Stimulated activated CD4-positive, alpha-beta T cell treated with anti-CD3 and anti-CD28 coated beads, Interleukin-1b, Interleukin-23, amount 100 ng/mL, for 1 hour (primary cell): ENCODE measurements at places on chromosomes 5 and 9.

- DNase-seq = no peak
These were observed 38.9 kb downstream of the ARHGAP26 start for GRCh38 chr5:142808878-142809598.

GRCh38 chr5:116524966-116525365 is 49.7 kb downstream of the SEMA6A start:
- no peak for DNase-seq

GRCh38 chr9:3830291-3830690 is 304.5 kb upstream of the RFX3 start:
- DNase-seq = no peak

DNA sequence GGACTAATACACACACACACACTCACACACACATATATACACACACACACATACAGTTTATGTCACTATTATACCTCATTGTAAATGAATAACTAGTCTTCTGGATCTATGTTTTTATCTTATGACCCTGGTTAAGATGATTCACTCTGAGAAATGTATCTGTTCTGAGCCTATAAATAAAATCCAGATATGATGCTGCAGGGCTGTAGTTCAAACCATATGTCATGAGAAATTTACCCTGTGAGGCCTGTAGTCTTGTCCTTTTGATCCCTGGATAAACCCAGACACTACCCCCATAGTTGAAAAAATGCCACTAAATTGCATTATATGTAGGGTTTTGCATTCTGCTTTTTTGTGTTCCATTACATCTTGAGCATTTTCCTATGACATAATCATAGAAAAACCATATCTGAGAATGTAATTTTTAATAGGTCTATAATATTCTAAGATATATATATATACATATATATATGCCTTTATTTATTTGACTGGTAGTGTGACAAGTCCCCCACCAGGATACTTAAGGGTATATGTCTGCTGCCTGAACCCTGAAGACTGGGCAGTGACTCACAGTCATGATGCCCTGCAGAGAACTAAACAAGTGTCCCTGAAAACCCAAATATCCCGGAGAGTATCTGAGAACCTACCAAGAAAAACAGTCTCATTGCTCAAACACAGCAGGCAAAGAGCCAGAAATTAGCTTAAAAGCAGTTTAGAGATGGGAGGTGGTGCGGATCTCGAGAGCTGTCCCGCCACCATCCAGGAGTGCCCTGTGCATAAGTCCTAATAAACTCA is 18.4 kb upstream of the ALDOB start:
- no peak for DNase-seq

DNA sequence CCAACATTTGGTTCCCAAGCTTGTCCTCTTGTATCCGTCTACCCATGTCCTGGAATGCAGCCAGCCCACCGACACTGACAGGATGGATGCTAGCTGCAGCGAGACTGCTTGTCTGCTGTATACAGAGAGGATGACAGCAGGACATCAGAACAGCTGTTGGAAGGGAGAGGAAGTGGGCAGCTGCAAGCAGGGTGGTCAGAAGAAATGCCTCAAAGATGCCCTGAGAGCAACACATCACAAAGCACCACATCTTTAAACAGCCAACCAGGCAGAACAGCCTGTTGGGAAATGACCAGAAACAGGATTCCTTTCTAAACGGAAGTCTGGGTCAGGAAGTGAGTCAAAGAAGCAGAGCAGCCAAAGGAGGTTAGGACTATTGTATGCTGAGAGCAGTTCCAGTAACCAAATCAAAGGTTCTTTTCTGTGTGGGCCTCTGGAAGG is 219.1 kb downstream of the NDUFS4 start:
- no peak for DNase-seq

DNA sequence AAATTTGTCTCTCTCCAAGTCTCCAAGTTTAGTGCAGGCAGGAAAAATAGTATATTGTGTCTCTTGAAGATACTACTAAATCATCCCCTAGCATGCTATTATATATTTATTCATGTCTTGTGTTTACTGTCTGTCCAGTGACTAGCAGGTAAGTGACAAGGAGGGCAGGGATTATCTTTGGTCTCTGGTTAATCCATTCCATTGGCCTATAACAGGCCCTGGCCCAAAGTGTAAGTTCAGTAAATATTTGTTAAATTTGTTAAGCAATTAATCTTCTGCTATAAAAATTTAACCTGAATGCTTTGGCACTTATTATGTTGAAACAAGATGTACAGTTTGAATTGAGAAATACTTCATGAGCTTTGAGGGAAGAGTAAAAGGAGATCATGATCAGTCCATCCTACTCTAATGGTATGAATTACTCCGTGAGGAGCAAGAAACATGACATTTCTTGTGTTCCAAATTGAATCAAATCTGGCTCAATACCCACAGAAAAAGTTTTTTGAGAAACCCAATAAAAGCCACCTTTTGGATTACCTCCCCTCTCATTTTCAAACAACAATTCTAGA is 219.7 kb downstream of the DTWD2 start:
- DNase-seq = no peak

GRCh38 chr5:120677481-120677880 is 213.4 kb downstream of the PRR16 start:
- no peak for DNase-seq

GRCh38 chr9:136257381-136258298 is 12.0 kb upstream of the QSOX2 start:
- no peak for DNase-seq

DNA sequence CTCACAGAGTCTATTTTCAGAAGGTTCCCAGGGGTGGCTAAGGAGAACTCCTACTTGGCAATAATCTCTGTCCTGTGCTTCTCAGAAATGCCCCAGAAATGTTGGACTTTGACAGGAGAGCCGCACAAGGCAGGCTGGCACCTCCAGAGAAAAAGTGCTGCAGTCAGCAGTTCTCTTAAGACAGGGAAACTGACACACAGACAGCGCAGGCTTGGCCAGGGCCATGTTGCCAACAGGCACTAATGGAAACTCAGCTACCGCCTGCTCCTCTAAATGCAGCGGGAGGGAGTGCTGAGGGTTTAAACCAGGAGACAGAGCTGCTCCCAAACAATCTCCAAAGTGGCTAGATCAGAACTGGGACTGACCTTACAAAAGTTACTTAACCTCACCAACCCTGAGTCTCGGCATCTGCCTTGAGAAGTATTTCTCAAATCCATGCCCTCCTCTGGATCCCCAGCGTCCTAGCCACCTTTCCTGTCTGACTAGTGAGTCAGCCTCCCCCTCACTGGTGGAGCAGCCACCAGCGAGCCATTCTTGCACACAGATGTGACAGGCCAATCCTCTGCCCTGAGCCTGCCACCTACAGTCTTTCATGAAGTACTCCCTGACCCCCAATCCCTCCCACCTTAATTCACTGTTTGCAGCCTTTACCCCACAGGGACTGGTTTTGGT is 186.4 kb downstream of the CDK5RAP2 start:
- no peak for DNase-seq

DNA sequence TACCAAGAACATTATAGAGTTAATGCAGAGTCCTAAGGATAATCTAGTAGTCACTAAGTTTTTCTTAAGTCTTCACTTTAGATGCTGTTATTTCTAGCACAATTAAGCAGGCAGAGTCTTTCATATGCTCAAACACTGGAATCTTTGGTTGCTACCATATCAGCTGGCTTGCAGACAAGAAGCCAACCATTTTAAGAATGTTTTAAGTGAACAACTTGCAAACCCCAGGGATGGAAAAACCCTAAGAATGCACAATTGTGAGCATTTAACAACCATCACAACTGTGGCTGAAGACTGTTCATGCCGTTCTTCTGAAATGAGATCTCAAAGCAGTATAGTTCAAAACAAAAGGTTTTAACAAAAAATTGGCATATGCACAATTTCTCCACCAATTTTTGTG is 55.1 kb downstream of the CSNK1A1 start:
- no peak for DNase-seq

DNA sequence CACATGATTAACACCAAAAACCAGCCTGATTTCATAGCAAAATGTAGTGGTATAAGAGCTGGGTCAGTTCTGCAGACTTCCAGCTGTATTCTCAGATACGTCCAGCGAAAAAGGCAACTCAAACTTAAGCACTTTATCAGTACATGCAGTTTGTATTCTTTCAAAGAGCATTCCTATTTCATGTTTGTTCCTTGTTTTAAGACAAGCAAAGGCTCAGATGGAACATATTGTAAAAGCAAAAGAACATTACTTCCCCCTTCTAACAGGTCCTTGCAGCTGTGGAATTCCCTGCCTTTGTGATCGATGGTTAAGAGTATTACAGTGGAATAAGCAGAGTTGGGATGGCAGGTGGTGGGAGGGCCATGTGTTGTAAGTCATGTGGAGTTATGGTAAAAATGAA is 86.3 kb upstream of the GRHPR start:
- DNase-seq = no peak

DNA sequence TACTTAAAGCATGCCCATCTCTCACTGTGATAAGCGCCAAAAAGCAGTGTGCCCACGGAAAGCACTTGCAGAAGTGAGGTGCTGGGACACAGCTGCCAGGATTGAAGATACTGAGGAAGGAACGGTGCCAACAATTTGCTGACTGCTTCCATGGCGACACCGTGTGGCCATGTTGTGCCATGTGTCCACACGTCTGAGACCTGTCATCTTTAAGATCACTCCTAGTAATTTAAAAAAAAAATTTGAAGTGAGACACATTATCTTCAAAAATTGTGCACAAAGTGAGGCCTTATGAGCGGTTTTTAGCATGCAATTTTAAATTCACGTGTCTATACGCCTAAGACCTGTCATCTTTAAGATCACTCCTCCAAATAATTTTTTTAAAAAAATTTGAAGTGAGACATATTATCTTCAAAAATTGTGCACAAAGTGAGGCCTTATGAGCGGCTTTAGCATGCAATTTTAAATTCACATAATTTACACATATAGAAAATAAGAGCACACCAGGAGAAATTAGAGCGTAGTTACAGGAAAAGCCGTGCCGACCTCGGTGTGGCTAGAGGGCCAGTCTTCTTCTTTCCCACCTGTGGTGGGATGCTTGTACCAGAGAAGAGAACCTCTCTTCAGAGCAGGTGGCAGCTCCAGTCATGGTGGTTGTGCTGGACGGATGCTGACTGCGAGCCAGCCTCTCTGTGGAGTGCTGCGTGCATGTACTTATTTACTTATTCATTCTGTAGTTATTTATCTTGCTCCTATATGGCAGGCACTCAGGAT is 21.4 kb upstream of the FLT4 start:
- DNase-seq = peak; percentile 27

- DNase-seq = no peak
These were observed 6.8 kb upstream of the SMARCA2 start for GRCh38 chr9:2008372-2008771.

DNA sequence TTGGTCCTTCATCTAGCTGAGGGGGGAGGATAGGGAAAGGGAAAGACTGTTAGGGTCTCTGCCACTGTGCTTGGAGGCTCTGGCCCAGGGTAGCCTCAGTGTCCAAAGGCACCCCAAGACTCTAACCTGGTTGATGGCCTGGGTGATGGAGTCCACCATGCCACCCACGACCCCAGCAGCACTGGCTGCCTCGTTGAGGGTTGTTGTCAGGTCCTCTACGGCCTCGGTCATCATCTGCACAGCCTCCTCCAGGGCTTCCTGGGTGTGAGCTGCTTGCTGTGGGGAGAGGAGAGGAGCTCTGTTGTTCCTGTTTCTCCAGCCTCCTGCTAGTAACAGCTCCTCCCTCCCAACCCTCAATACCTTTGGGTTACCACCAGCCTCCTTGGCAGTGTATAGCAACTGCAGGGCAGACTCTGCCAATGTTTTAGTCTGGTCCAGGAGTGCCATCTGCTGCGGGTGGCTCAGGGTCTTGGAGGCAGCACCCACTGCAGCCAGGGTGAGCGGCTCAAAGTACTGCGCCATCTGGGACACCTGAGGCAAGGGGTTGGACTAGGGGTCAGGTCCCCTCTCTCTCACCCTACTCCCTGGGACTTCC is 16.2 kb upstream of the TPM2 start:
- DNase-seq = no peak

DNA sequence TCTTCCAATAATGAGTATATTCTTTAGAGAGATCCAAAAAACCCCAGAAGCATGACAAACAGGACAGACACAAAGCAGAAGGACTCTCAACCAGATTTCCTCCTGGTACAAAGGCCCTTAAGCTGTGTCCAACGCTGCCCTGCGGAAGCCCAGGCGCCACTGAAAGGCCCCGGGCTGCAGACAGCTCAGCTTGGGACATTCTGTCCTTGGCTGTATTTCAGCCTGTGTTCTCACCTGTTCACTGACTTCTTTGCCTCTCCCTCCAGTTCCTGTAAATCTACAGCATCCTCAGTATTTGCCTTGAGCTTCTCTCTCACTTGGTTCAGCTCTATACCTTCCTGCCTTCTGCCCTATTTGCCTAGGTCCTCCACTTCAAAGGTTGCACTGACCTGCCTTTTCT is 96.5 kb downstream of the SH3TC2 start:
- DNase-seq = no peak

DNA sequence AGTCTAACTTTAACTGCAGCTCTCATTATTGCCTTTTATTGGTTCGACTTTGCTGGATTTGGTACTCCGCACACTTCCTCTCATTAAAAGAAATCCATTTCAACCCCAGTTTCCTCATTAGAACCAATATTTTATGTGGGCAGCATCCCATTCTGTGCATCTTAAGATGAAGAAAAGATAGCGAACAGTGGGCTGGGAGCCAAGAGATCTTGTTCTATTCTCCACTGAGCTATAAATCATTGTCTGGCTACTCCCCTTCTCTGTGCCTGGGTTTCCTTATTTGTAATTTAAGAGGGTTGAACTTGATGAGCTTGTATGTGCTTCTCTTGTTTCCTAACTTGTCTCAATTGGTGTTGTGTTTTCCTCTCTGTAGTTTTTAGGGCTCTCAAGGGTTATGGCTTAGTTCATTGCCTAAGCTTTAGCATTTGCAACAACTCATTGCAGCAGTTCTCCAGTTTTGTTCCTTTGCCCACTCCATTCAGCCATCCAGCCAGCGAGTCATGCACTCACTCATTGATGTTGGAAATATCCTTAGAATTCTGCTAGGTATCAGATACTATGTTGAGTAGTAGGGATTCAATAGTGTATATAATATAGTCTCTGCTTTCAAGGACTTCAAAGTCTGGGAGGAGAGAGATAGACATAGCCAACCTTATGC is 273.3 kb upstream of the TNC start:
- no peak for DNase-seq

DNA sequence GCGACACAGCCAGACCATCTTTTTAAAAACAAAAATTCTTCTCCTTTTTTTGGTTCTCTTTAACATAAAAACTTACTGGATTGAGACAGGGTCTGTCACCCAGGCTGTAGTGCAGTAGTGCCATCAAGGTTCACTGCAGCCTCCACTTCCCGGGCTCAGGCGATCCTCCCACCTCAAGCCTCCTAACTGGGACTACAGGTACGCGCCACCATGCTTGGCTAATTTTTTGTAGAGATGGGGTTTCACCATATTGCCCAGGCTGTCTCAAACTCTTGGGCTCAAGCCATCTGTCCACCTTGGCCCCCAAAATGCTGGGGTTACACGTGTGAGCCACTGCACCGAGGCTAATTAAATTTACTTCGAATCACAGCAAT is 13.8 kb downstream of the HNRNPK start:
- no peak for DNase-seq

GRCh38 chr9:27426511-27427271 is 97.4 kb upstream of the IFNK start:
- no peak for DNase-seq
